ENCODE measurements at places on chromosomes 1 and 21.
A peak's percentile ranks its signal among the peaks of the same experiment; 100 is the strongest.

DNA sequence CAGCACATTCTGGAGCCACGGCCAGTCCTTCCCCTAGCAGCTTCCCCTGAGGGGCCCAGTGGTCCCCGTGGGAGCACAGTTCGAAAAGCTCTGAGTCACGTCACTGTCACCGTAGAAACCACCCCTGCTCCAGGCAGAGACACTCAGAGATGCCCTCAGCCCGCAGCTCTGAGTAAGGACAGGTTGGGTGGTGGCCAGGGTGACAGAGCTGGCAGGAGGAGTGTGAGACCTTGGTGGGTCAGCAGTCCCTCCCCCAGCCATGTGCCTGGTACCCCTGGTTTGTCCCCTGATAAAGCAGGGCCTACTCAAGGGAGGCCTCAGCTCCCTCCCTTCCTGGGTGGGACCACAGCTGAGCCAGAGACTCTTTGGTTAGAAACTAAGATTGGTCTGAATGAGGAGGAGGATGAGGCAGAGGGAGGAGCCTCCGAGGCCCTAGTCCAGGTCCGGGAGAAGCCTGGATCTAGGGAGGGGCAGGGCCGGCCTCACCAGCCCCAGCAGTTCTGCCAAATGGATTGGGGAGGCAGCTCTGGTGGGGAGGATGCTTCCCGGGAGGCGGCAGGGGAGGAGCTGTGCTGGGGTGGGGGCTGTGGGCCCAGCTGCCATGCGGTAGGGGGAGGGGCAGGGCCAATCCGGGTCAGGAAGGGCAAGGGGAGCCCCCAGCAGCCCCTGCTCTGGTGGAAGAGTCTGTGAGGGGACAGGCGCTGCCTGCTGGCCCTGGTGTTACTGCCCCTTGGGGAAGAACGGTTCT lies 55.2 kb downstream of the SLC9A1 start:
- DNase-seq, result peak; percentile 36

DNA sequence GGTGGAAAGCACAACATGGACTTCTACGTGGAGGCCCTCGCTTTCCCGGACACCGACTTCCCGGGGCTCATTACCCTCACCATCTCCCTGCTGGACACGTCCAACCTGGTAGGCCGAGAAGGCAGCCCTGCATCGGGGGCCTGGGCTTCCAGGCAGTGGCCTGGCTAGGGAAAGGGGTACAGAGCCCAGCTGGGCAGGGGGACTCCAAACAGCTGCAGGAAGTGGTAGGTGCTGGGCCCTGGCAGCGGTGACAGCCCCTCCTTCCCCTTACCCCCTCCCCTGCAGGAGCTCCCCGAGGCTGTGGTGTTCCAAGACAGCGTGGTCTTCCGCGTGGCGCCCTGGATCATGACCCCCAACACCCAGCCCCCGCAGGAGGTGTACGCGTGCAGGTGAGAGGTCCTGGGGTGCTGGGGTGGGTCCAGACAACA lies 30.0 kb upstream of the PADI6 start:
- DNase-seq, result no peak

- DNase-seq, result no peak
Observed at GRCh38 chr21:33025489-33026442, at the start of gene OLIG2. Gene OLIG2 (plus strand): TSS chr21:33025935. CDS start chr21:33026863, 928 bp downstream.

- DNase-seq, result no peak
Observed at GRCh38 chr1:11400567-11400966, 78.4 kb upstream of the DISP3 start.

DNA sequence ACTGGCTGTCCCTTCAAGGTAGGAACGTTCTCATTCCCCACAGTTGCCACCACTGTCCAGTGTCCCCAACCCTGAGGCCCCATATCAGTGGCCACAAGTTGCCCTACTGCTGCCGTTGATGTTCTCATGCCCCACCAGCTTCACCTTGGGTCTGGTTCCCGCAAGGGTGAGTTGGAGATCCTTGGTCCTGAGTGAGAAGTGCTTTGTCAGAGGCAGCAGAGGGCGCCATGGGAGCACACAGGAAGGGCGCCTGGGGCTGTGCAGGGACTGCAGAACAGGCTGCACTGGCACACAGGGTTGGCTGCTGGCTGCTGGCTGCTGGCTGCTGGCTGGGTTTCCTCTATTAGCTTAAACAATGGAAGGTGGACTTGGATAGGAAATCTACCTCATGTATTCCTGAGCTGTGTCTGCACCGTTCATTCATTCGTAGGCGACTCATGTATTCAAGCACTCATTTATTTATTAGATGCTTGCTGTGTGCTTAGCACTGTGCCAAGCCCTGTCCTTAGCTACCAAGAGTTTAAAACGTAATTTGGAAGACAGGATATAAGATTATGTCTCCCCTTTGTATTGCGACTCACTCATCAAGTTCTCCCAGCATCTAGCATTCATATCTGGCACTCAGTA lies 2.1 kb upstream of the S100A9 start:
- DNase-seq, result peak; percentile 32

- no peak for DNase-seq
Observed at GRCh38 chr1:15957221-15958095, 18.4 kb downstream of the ZBTB17 start.

DNA sequence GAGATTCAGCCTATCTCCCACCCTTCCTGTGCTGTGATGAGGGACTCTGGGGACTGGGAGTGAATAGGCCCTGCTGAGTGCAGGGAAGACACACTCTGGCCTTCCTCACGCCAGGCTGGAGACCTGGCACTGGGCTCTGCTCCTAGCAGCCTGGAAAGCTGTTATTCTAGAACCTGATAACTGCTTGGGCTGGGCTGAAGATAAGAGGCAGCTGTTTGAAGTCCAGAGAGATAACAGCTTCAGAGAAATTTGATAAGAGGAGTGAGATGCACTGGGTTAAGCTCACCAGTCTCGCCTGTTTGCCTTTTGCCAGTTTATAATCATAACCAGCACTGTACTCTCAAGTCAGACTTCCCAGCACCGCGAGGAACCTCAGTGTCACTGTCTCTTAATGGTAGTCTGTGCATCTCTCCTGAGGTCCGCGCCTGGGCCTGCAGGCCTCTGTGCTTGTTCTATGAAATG lies 46.6 kb upstream of the GPR37L1 start:
- no peak for DNase-seq

DNA sequence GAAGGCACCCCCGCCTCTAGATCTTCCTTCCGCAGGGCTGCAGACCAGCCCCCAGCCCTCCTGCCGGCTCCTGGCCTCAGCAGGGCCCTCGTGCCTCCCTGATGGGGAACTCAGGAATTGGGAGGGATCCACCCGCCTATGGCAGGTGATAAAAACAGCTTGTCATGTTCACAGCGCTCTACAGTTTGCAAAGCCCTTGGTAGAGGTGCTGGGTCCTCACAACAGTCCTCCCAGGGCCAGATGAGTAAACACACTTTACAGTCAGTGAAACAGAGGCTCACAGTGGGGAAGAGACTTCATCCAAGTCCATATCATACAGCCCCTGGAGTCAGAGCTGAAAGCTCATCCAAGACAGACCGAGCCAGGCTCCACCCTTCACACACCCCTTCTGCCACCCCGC lies 97.0 kb upstream of the IFFO2 start:
- no peak for DNase-seq

GRCh38 chr1:158654571-158654970 lies 31.9 kb downstream of the SPTA1 start:
- no peak for DNase-seq
